Right ventricle myocardium inferior (tissue), 1 donor: ENCODE measurements at places on chromosomes 3 and 15.

DNA sequence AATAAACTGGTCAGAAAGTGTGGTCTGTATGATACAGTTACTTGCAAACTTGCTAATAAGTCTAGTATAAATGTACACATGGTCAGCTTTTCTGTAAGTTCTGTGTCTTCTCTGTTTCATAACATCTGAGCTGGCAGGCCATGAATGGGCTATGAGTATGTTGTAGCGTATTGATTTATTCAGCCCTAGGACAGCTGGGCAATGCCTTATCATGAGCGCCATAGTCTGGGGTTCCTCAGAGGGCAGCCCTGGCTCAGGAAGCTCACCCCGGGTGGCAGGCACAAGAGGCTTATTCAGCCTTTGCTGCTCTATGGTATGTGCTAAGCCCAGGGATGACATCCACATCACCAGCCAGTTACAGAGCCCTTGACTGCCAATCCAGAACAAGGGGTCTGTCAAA lies 50.7 kb upstream of the CCR2 start:
- DNase-seq, result no peak

DNA sequence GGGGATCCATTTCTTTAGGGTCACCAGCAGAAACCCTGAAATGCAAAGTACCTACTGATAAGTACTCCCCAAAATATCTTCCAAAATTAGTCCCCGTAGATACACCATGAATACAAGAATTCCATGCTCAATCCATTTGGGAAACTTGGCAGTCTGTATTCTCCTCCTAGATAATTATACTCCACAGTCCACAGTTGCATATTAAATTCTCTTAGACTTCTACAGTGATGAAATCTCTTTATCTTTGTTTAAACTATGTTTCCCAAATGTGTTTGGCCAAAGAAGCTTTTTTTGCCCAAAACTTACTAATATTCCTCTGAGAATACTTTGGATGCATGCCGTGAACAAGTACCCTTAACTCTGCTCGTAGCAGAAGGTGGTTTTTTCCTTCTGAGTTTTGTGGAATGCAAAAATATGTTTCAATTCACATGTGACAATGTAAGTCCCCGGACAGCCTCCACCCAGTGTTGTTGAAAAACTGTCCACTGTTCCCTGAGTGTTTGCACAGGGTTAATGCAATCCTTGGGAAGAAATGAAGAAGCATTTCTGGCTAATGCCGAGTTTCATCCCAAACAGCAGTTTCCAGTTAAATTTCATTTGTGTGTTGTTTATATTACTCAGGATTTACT lies 126.7 kb downstream of the ARNT2 start:
- no peak for DNase-seq

DNA sequence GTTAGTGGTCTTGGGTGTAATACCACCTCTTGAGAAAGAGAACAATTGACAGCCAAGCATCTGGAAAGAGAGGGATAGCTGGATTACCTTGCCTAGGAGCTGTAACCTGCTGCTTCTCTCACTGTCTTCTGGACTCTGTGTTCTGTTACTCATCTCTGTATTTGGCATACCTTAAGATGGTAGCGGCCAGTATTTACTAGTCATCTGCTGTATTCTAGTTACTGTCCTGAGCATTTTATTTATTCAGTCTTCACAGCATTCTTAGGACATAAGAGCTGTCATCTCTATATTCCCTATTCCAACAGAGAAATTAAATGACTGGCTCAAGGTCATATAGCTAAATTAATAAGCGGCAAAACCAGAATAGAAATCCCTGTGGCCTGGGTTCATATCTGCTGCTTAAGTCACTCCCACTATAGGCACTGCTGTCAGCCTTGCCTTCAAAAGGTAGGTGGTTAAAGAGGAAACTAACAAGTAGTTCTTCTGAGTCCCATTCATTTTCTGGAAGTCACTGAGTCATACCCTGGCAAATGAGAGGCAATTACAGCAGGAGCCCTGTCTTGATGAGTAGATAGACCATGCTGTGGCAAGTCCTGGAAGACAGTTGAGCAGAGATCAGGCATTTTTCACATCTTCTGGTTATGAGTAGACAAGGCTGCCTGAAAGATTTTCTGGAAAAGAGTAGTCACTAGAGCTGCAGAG lies 68.2 kb downstream of the RAB7A start:
- no peak for DNase-seq

DNA sequence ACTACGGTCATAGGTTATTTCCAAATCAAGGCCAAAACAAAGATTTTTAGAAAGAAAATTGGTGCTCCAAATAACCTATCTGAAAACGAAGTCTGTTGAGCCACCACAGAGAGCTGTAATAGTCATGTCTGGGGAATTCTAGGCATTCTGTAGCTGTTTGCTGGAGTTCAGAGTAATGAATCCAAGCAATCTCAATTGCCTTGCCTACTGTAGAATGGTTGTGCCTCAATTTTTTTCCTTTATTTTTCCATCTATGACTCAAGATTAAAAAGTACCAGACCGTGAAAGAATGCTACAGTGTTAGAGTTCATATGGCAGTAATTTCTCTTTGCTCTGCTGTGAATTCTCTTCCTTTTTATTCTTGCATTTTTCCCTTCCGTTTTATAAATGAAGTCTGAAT lies 1007.2 kb upstream of the ALCAM start:
- DNase-seq, result no peak

GRCh38 chr3:44055951-44056350 lies 185.7 kb upstream of the TOPAZ1 start:
- no peak for DNase-seq

- no peak for DNase-seq
These were observed 46.8 kb downstream of the MYO5A start for GRCh38 chr15:52481915-52482314.

DNA sequence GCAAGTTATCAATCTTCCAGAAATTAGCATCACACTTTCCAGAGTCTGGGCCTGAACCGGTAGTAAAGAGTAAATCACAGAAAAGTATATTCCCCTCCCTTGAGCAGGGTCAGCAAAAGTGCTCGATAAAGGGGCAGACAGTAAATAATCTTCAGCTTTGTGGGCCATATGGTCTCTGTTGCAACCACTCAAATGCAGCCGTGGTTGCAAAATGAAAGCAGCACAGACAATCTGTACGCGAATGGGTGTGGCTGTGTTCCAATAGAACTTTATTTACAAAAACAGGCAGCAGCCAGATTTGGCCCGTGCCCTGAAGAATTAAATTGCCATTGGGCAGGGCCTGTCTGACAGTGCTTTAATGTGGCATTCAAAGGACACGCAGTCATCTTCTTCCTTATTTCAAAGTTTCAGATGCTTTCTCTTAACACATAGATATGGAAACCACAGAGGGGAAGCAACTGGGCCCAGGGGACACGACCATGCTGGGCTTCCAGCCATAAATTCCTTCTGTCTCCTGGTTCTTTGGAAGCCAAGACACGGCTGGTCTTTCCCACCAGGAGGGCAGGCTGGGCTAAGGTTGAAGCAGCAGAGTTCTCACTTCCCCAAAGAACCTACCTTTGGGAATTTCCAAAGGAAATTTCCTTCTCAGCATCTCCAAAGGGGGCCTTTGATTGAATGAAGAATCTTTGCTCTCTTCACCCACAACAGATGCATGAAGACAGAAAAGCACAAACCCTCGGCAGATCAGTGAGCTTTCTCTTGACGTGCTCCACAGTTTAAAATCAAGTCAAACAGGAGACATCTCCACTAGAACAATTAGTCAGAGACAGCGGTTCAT lies 489.8 kb upstream of the PROK2 start:
- no peak for DNase-seq

DNA sequence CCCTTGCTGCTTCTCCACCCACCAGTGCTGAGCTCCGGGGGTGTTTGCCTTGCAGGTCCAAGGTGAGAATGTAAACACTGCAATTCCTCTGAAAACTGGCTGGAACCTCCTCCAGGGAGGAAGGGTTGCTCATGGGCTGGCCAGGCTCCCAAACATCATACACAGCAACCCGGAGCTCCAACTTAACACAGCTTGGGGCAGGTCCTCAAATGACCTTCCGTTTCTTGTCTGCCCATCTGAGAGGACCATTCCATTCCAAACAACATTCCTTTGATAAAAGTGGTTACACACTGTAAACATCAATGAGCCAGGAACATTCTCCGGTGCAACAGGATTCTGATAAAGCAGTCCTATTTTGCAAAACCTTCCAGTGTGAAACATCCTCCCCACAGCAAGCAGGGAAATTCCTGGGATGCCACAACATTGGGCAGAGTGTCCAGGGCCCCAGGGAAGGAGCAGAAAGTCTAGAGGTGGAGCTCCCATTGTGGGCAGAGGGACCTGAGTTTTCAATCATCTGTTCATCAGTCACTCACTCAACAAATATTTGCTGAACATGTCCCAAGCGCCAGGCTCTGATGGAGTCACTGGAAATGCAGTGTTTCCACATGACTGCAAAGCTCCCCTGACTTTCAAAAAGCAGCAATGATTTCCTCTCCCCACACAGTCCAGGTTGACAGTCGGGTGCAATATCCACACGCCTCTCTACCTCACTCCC lies 7.3 kb upstream of the HEG1 start:
- DNase-seq, result no peak
